ENCODE measurements at places on chromosomes 4 and X. TPM values are rescaled to one million over a fixed set of nuclear protein-coding genes. Genes with fewer than 3 reads are reported as not detected.

LNX1 gene
- 0.33 TPM for total RNA-seq

CCDC149 gene
- 3.1 TPM for total RNA-seq

FAM184B gene
- total RNA-seq: 0.15 TPM

NPFFR2 gene
- total RNA-seq: not detected

SRPX gene
- total RNA-seq: 0.96 TPM

GYPE gene
- total RNA-seq: 1.2 TPM

TMEM175 gene
- total RNA-seq: 10.0 TPM

HSFX2 gene
- not detected for total RNA-seq

ARR3 gene
- not detected for total RNA-seq

PITX2 gene
- total RNA-seq: 0.90 TPM
